ENCODE measurements at places on chromosomes 1 and 21.

- DNase-seq: no peak
Measured at GRCh38 chr1:180251526-180252305, 21.7 kb downstream of the LHX4 start.

GRCh38 chr1:182890927-182891610, 51.9 kb downstream of the DHX9 start:
- DNase-seq: no peak

GRCh38 chr1:205588636-205589035, 43.2 kb downstream of the ELK4 start:
- DNase-seq: no peak

- DNase-seq: no peak
Measured at GRCh38 chr1:234727018-234727940, 117.3 kb upstream of the IRF2BP2 start.

GRCh38 chr1:99672530-99673213, 26.8 kb downstream of the PALMD start:
- no peak for DNase-seq

DNA sequence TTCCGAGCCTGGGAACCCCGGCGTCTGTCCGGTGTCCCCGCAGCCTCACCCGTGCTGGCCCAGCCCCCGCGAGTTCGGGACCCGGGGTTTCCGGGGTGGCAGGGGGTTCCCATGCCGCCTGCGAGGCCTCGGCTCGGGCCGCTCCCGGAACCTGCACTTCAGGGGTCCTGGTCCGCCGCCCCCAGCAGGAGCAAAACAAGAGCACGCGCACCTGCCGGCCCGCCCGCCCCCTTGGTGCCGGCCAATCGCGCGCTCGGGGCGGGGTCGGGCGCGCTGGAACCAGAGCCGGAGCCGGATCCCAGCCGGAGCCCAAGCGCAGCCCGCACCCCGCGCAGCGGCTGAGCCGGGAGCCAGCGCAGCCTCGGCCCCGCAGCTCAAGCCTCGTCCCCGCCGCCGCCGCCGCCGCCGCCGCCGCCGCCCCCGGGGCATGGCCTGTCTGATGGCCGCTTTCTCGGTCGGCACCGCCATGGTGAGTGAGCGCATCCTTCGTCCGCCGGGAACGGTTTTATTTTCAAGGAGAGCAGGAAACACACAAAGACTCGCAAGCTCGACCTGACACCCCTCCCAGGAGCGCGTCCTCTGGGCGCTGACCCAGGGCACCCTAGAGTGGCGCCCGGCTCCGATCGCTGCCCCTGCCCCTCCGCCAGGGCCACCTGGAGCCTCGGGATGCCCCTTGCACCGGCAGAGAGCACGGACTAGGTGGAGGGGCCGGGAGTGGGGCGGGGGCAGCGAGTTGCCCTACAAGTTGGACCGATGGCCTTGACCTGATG, at the start of gene ABCG1:
Gene ABCG1 (plus strand): TSS at position 305 of the 770 bp plus-strand sequence. CDS start 123 bp downstream, at position 428.
- no peak for DNase-seq

GRCh38 chr1:97797403-97798183, 123.2 kb downstream of the DPYD start:
- DNase-seq: no peak
